Activated naive CD4-positive, alpha-beta T cell (primary cell): ENCODE measurements at places on chromosomes 1 and 21.
A peak's percentile ranks its signal among the peaks of the same experiment; 100 is the strongest.

- DNase-seq: no peak
Measured at GRCh38 chr1:117120774-117121588, 568 bp downstream of the TRIM45 start.

GRCh38 chr1:79711001-79711431 lies 704.5 kb upstream of the ADGRL4 start:
- DNase-seq: no peak

DNA sequence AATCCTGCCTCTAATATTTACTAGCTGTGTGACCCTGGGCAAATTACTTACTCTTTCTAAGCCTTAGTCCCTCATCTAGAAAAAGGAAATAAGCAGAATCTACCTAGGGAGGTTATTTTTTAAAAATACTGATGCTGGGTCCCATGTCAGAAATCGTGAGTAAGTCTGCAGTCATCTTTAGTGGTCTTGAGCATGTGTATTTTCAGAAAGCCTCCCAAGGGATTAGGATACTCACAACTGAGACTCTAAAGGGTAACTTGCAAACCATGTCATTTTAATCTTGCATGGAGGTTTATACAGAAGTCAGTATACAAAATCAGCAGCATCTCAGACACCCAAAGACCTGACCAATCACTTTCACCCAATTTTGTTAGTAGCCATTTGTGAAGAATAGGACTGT lies 43.2 kb downstream of the DSTYK start:
- DNase-seq: no peak

GRCh38 chr1:194952171-194952570 lies 1656.1 kb downstream of the KCNT2 start:
- DNase-seq: no peak

- DNase-seq: no peak
Measured at GRCh38 chr1:5879421-5879820, 112.8 kb downstream of the NPHP4 start.

GRCh38 chr1:181784039-181784683 lies 277.4 kb downstream of the ZNF648 start:
- no peak for DNase-seq

DNA sequence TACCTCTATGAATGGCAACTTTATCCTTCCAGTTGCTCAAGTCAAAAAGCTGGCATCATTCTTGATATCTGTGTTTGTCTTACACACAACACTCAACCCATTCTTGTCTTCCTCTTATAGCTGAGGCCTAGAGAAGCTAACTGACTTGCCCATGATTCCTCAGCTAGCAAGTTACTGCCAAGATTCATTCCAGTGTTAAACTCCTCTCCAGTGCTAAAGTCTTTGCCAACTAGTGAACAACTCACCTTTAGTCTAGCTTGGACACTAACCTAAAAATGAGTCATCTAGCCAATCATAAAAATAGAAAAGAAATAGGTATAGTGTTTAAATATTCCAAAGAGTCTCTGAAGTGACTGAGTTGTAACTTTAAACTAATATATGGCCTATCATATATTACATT lies 45.6 kb upstream of the RGS2 start:
- DNase-seq: no peak

- DNase-seq: no peak
Measured at GRCh38 chr1:82214606-82215005, 413.9 kb downstream of the ADGRL2 start.

GRCh38 chr1:95506736-95507414 lies 272.9 kb downstream of the RWDD3 start:
- no peak for DNase-seq

GRCh38 chr1:6535214-6535613 lies 19.1 kb downstream of the NOL9 start:
- DNase-seq: no peak

DNA sequence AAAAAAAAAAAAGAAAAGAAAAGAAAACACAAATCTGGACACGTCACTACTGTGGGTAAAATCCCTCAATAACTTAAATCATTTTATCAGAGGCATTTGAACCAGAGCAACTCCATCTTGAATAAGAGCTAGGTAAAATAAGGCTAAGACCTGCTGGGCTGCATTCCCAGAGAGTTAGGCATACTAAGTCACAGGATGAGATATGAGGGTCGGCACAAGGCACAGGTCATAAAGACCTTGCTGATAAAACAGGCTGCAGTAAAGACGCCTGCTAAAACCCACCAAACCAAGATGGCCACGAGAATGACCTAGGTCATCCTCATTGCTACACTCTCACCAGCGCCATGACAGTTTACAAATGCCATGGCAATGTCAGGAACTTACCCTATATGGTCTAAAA lies 43.6 kb upstream of the MTF1 start:
- no peak for DNase-seq

DNA sequence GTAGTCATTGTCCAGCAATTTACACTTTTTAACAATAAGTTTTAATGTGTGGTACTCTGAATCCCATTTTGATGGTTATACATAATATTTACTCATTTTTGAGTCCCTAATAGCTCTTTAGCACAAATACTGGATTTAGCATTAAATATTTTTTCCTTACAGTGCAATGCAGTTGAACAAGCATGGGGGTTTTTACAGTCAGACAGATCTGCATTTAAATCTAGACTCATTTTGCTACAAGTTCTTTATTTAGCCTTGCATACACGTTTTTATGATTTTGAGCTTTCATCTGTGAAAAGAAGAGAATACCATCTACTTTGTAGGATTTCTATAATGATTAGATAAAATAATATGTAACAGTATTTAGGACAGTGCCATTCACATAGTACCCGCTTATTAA lies 44.0 kb downstream of the PTPRC start:
- DNase-seq: no peak

GRCh38 chr1:25568090-25568833 lies 24.9 kb downstream of the LDLRAP1 start:
- DNase-seq: no peak

DNA sequence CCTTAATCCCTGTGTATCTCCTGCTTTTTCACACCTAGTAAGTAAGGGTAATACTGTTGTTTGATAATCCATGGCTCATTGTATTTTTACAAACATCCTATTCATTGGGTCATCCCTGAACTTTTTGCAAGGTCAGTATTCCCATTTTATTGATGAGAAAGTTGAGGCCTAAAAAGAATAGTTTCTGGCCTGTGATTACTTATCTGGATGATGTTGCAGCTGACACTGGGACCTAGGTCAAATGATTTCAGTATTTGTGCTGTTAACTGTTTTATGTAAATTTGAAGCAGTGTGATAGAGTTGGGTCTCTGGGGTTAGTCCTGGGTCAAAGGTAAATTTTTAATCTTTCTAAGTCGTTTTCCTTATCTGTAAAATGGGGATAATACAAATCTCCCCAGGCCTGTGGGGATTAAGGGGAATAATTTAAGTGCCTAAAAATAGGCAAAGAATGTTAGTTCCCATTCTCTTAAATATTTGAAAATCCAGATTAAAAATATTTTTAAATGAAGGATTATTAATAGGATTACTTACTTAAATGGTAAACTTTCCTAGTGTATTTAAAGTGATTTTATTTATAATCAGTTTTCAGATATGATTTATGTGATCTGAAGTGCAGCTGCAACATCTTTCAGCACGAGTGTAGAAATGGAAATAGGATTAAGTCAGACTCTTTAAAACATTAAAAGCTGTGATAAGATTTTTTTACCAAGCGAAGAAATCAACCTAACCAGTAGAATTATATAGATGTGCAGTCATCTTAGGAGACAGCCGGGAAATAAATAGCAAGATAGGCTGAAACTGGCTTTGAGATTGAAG lies 4.3 kb downstream of the PPP2R5A start:
- DNase-seq: no peak

DNA sequence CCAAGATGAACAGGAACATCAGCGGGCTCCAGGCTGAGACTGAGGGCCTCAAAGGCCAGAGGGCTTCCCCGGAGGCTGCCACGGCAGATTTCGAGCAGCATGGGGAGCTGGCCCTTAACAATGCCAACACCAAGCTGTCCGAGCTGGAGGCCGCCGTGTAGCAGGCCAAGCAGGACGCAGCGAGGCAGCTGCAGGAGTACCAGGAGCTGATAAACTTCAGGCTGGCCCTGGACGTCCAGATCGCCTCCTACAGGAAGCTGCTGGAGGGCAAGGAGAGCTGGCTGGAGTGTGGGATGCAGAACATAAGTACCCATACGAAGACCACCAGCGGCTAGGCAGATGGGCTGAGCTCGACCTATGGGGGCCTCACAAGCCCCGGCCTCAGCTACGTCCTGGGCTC lies 823.4 kb upstream of the NEGR1 start:
- DNase-seq: no peak

GRCh38 chr1:9129266-9130041 lies 552 bp upstream of the GPR157 start:
- peak; percentile 40 for DNase-seq

GRCh38 chr1:7103874-7104273 lies 318.6 kb downstream of the CAMTA1 start:
- no peak for DNase-seq

DNA sequence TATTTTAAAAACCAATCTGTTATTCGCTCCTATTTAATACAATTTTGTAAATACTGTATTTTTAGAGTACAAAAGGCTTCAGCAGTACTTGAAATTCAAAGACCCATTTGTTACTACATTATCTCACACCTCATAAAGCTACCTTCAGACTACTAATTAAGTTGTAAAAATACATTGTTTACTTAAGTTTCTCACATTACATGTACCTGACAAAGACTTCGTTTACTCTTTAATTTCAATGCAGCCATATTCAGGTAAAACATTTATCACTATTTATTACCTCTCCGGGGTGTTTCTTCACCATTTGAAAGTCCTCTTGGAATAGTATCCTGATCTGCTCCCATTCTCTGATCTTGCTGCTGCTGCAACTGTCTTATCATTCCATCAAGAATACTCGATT lies 55.2 kb downstream of the BRWD1 start:
- DNase-seq: no peak

- no peak for DNase-seq
Measured at GRCh38 chr1:197632651-197633050, 142.6 kb downstream of the DENND1B start.

GRCh38 chr1:152525080-152525641 lies 10.9 kb downstream of the CRCT1 start:
- DNase-seq: no peak

- DNase-seq: no peak
Measured at GRCh38 chr1:55353707-55354620, 138.8 kb upstream of the USP24 start.

- no peak for DNase-seq
Measured at GRCh38 chr1:17148950-17149608, 29.8 kb upstream of the PADI2 start.

- no peak for DNase-seq
Measured at GRCh38 chr1:45187725-45188124, 18.7 kb downstream of the ZSWIM5 start.

- DNase-seq: no peak
Measured at GRCh38 chr1:101323535-101323934, 86.7 kb downstream of the S1PR1 start.

GRCh38 chr1:37849480-37849879 lies 9.9 kb downstream of the MTF1 start:
- no peak for DNase-seq

- no peak for DNase-seq
Measured at GRCh38 chr1:205842229-205842628, 7.7 kb downstream of the PM20D1 start.

DNA sequence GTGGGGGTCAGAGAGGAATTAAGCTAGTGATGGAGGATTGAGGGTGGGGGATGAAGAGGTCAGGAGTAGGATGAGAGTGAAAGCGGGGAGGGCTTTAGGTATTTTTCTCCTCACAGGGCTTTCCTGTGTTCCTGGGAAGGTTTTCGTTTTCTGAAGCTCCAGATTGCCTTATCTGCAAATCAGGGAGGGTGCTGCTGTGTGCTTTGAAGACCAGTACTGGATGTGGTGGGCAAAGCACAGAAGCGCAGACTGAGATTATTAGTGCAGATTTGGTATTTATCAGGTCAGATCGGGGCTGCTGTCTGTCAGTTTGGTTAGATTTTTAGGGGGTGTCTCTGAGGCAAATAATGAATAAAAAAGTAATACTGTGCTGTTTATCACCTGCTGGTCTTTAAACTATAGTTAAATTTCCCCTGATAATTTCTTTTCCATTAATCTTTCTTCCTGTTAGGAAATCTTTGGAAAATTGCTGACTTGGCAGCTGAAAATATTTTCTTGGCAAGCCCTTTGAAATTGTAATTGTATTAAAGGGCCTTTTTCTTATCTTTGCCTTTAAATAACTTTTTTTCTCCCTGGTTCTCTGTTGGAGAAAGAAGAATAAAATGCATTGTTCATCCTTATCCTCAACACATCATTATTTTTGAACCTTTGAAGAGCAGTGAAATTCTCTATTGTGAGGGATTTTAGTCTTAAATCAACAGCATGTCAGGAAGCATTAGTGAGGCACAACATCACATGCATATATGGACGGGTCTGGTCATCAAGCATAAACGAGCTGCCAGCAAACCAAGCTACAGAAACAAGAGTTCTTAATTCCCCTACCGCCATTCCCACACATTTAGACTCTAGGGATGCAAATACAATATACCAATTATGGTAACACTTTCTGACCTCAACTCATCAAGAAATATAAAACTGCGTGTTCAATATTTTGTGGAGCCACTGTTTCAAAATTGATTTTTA lies 139.6 kb downstream of the S1PR1 start:
- no peak for DNase-seq

DNA sequence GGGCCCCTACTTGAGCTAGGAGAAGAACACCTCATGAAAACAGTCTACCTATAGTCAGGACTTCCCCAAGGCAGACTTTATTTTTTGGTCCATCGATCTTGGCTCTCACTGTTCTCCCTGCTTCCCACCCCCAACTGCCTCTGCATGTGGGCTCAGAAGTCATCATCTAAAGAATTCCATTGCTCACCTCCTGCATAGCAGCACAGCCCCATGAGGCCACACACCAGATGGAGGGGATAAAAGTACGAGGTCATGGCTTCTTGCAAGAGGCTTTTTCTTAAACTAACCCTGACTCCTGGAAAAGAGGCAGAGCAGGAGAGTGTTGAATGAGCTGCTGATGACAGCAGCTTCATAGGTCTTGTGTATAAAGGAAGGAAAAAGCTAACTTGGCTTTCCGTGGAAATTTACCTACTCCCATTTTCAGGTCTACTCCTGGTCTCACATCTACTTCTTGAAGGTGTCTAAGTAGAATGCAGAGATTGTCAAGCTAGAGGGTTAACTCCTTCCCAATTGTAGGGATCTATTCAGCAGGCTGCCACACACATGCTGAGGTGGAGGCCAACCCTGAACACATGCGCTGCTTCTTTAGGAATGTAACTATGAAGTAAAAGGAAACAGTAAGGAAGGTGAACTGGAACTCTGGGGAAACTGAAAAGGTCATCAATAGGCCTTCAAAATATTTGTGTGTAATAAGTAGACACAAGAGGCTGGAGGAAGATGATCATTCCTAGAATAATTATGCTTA lies 18.7 kb downstream of the WNT2B start:
- no peak for DNase-seq

DNA sequence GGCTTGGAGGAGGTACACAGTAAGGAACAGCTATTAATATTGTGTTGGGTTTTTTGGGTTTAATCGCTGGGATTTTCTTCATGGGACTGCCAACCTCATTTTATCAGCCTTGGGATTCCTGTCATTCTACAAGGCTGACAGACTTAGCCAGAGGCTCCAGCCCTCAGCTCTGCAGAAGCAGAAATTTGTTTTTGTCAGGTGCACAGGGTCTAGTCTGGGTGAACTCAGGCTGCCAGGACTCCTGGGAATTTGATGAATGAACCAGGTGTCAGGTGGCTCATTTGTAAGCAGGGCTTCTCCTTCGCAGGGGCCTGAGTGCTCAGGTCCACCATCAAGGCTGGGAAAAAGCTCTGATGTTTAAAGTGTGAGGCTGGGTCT lies 11.5 kb upstream of the ZNF362 start:
- DNase-seq: no peak

GRCh38 chr1:51924455-51924854 lies 45.9 kb upstream of the NRDC start:
- DNase-seq: no peak
